Bronchial smooth muscle cell (primary cell): ENCODE measurements at places on chromosomes 13 and 19. TPM values are rescaled to one million over a fixed set of nuclear protein-coding genes. Genes with fewer than 3 reads are reported as not detected.

The PCDH20 gene
- total RNA-seq: not detected in 2 replicates

The ZNF699 gene
- 5.7 and 6.9 TPM in 2 replicates for total RNA-seq

The RYR1 gene
- under 0.01 TPM in 2 replicates for total RNA-seq

The SOHLH2 gene
- total RNA-seq: 0.69 and 1.4 TPM in 2 replicates

The MYH14 gene
- under 0.01 and 0.09 TPM in 2 replicates for total RNA-seq

The WDR88 gene
- 0.17 TPM in 1 of 2 replicates, not detected in the other for total RNA-seq

The CGB5 gene
- total RNA-seq: 0.16 TPM in 1 of 2 replicates, not detected in the other

The ZNF253 gene
- total RNA-seq: 2.1 and 2.5 TPM in 2 replicates

The ISYNA1 gene
- total RNA-seq: 13.8 and 18.4 TPM in 2 replicates

The PLPP2 gene
- 11.1 and 37.5 TPM in 2 replicates for total RNA-seq

The RETN gene
- total RNA-seq: not detected in 2 replicates

The SLC25A42 gene
- 4.5 and 6.0 TPM in 2 replicates for total RNA-seq

The ZNF497 gene
- total RNA-seq: 0.79 and 1.7 TPM in 2 replicates

The ATP1A3 gene
- total RNA-seq: under 0.01 TPM in 1 of 2 replicates, not detected in the other

The PROZ gene
- not detected in 2 replicates for total RNA-seq

The ATP11A gene
- 4.4 and 6.2 TPM in 2 replicates for total RNA-seq

The CRTC1 gene
- total RNA-seq: 2.1 and 2.5 TPM in 2 replicates

The APOC4 gene
- not detected in 2 replicates for total RNA-seq

The FGF22 gene
- 0.16 TPM in 1 of 2 replicates, not detected in the other for total RNA-seq

The ZNF573 gene
- 4.8 and 9.9 TPM in 2 replicates for total RNA-seq

The FUT1 gene
- total RNA-seq: under 0.01 TPM in 2 replicates

The F10 gene
- 26.8 and 38.1 TPM in 2 replicates for total RNA-seq

The ANGPTL8 gene
- not detected in 2 replicates for total RNA-seq

The CFAP97D2 gene
- not detected in 2 replicates for total RNA-seq

The SIAH3 gene
- not detected in 2 replicates for total RNA-seq

The CPB2 gene
- not detected in 2 replicates for total RNA-seq

The CGB1 gene
- not detected in 2 replicates for total RNA-seq

The PSG6 gene
- total RNA-seq: not detected in 2 replicates

The C3 gene
- total RNA-seq: 10.6 and 15.7 TPM in 2 replicates

The MZF1 gene
- 12.8 and 19.1 TPM in 2 replicates for total RNA-seq

The SIGLEC9 gene
- total RNA-seq: under 0.01 TPM in 1 of 2 replicates, not detected in the other

The C19orf81 gene
- not detected in 2 replicates for total RNA-seq

The ZNF844 gene
- 6.6 and 6.8 TPM in 2 replicates for total RNA-seq

The STARD13 gene
- 7.6 and 10.1 TPM in 2 replicates for total RNA-seq

The HSH2D gene
- not detected in 2 replicates for total RNA-seq

The KASH5 gene
- not detected in 2 replicates for total RNA-seq

The RPL36 gene
- total RNA-seq: 624 and 820 TPM in 2 replicates

The NLRP7 gene
- total RNA-seq: not detected in 2 replicates

The NLRP5 gene
- total RNA-seq: not detected in 2 replicates

The FXYD1 gene
- 4.4 and 14.6 TPM in 2 replicates for total RNA-seq

The ELSPBP1 gene
- total RNA-seq: not detected in 2 replicates

The C19orf73 gene
- 0.16 and 0.77 TPM in 2 replicates for total RNA-seq

The LRP3 gene
- 21.9 and 30.6 TPM in 2 replicates for total RNA-seq

The LEUTX gene
- total RNA-seq: not detected in 2 replicates

The NEK3 gene
- total RNA-seq: 9.0 and 9.3 TPM in 2 replicates

The TMEM272 gene
- not detected in 2 replicates for total RNA-seq

The TLE2 gene
- 1.6 and 4.3 TPM in 2 replicates for total RNA-seq

The ZNF793 gene
- 1.3 and 2.7 TPM in 2 replicates for total RNA-seq

The ZNF805 gene
- 23.2 and 29.2 TPM in 2 replicates for total RNA-seq

The ACER1 gene
- total RNA-seq: 0.09 TPM in 1 of 2 replicates, not detected in the other

The ADGRE3 gene
- not detected in 2 replicates for total RNA-seq

The NPAS1 gene
- 0.26 and 0.47 TPM in 2 replicates for total RNA-seq

The LILRA1 gene
- not detected in 2 replicates for total RNA-seq

The IGFL2 gene
- total RNA-seq: not detected in 2 replicates

The PTPRH gene
- total RNA-seq: 4.1 and 9.8 TPM in 2 replicates

The C1QTNF9B gene
- total RNA-seq: 0.43 and 0.95 TPM in 2 replicates

The FAM216B gene
- not detected in 2 replicates for total RNA-seq

The TMEM86B gene
- 0.95 and 1.5 TPM in 2 replicates for total RNA-seq

The ARRDC5 gene
- total RNA-seq: not detected in 2 replicates
